ENCODE measurements at places on chromosomes 1 and 21. TPM values are rescaled to one million over a fixed set of nuclear protein-coding genes. Genes with fewer than 3 reads are reported as not detected.

DNA sequence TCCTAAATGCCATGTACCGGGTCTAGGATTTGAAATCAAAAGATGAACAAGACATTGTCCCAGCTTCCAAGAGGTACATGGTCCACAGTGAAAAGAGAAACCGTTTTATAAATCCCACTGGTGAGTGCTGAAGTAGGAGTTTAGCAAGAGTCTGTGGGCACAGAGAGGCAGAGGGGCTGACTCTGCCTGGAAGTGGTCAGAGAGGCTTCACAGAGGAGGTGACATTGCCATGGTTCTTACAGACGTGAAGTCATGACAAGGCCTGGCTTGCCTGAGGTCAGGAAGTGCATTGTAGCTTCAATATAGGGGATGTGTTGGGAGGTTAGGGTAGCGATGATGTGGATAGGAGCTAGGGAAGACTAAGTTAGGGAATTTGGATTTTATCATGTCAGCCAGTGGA, 28.4 kb downstream of the MAPKAPK2 start:
- no peak for DNase-seq

GRCh38 chr1:48071513-48071912, 74.3 kb upstream of the TRABD2B start:
- no peak for DNase-seq

DNA sequence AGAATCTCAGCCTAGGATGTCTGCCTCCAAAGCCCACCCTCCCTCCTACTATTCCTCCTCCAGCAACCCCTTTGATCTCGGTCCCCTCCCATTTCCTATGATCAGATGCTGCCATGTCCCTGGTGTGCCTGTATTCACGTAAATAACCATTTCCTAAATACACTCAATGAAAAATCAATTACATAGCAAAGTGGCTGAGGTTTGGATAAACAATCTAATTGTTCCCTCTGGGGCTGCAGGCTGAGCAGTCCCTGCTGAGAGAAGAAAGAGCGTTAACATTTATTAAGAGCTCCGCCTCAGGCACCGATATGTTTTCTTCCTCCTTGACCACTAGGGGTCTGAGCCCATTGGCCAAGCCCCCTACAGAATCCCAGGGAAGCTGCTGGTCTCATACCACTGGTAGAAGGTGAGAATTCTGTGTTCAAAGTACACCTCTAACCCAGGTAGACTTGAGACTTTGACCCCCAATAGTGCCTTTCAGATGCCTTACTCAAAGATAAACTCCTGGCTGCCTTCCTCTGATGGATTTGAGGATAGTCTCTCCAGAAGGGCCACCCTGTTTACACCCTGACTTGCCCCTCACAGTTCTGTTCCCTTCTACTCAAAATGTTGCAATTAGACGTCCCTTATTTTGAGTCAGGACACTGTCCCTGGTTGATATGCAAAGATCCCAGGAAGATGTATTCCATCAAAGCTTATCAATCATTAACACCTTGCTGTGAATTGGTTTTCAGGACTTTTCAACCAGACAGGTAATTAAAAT, 33.9 kb upstream of the CAMK1G start:
- DNase-seq = no peak

DNA sequence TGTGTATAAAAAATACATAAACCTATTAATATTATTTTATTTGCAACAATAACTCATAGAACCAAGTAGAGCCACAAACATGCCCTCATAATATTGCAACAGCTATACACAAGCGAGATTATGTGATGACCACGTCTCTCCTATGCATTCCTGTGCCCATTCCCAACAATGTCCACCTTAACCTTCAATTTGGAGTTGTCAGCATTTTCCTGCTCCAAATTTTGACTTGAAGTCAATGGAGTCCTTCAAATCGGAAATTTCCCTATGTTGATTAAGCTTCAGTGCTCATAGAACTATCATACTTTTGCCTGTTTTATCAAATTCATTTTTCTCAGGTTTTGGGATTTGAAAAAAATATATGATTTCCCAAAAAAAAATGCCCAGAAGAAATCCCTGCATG, 27.4 kb upstream of the FAM20B start:
- no peak for DNase-seq

PPIAL4G gene
- total RNA-seq = not detected

SPRR2A gene
- not detected for total RNA-seq

BLACAT1 gene
- not detected for total RNA-seq
